ENCODE measurements at places on chromosomes 2 and 18.

DNA sequence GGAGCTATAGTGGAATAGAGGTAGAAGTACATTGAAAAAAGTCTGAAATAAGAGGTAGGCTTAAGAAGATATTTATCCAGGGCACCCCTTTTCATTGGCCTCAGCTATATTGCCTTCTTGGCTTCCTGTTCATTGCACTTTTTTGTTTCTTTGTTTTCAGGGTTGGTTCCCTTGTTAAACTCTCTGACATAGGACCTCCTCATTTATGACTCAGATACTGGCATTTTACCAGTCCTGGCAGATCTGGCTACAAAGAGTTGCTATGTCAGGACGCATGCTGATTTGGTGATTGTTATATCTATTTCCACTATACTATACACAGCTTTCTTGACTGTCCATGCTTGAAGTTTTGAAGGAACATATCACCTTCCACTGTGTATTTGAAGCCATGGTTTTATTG lies 60.0 kb downstream of the GCA start:
- DNase-seq: no peak

DNA sequence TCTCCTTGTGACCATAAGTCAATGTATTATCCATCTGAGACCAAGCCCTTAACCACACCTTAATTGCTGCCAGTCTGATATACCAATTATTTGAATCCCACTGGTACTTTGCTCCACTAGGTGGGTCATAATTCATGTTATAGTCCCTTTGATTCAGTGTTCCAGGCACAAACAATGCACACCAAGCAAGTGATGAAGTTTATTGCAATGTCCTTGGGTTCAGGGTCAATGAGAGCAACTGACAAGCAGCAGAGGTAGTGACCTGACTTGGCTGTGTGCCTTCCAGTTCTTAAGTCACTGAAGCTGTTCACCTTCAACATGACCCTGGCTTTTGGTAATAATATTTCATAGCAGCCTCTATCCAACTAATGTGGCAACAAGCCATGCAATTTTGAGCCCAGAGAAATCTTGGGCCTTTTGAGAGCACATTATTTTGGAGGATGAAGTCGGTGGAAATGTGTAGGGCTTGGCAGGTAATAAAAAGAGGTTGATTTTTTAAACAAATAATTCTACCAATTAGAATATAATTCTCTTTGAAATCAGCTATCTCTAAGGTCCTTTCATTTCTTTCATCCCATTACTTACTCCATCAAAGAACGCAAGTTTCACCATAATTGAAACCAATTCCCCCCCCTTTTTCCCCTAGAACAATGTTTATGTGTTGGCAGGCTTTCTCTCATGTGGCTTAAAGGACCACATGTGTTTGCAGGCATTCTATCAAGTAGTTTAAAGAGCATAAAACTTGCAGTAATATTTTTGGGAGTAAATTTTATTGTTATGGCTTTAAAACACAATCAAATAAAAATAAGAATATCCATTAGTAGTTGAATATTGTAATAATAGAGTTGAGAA lies 3.1 kb upstream of the CPO start:
- no peak for DNase-seq

DNA sequence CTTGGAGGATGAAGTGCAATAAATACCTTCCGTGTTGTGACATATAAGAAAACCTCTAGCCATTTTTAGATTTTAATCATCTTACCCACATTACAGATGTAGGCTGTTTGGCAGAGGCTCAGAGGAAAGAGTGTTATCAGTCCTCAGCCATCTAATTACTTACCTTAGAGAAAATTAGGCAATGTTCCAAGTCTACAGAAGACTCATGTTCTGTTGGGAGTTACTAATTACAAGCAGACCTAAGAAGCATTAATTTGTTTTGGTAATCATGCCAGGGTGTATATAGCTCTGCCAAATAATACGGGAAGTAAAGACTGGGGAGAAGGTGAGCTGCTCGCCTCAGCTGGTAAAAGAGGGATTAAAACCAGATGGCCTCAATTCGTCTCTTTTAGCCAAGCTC lies 125.8 kb upstream of the PGAP1 start:
- DNase-seq: no peak

GRCh38 chr2:41101281-41101680 lies 649.4 kb upstream of the SLC8A1 start:
- DNase-seq: no peak

GRCh38 chr18:7727361-7728076 lies 160.4 kb downstream of the PTPRM start:
- no peak for DNase-seq

- DNase-seq: no peak
Observed at GRCh38 chr2:26924731-26925099, 45.7 kb upstream of the MAPRE3 start.

- no peak for DNase-seq
Observed at GRCh38 chr2:39007875-39008504, 112.9 kb downstream of the SOS1 start.

- DNase-seq: no peak
Observed at GRCh38 chr2:102055346-102055990, 63.7 kb downstream of the IL1R2 start.

GRCh38 chr2:52467189-52467588 lies 1300.4 kb upstream of the CHAC2 start:
- DNase-seq: no peak

DNA sequence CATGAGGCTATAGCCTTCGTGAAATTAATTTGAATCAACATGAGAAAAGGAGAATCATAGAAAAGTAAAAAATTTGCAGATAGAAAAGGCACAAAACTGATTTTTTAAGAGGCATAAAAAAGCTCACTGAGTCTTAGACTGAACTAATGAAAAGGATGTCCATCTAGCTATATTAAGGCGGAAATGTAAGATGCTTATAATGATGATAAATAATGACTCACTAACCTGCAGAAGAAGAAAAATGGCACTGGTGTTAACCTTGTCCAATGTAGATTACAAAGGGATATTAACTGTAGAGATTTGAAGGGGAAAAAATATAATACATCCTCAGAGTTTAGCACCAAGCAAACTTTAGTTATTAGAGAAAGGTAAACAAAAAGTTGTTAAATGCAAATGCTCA lies 1098.0 kb upstream of the DDX18 start:
- DNase-seq: no peak

DNA sequence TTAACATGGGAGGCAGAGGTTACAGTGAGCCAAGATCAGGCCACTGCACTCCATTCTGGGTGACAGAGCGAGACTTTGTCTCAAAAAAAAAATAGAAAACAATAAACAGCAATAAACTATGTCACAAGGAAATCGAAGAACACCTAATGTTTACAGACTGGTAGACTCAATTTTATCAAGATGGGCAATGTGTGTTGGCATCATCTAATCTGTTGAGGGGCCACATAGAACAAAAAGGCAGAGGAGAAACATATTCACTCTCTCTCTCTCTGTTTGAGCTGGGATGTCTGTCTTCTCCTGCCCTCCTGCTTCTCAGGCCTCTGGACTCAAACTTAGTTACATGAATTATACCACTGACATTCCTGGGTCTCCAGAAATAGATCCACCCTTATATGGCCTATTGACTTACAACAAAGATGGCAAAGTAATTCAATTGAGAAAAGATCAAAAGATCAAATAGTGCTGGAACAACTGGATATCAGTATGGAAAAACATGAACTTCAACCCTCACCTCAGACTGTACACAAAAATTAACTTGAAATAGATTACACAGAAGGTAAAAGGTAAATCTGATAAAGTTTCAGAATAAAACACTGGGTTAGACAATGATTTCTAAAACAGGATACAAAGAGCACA lies 703.8 kb upstream of the CRIM1 start:
- no peak for DNase-seq

GRCh38 chr2:112706170-112706664 lies 14.6 kb upstream of the NT5DC4 start:
- DNase-seq: no peak

GRCh38 chr18:28288784-28289183 lies 111.9 kb upstream of the CDH2 start:
- no peak for DNase-seq

DNA sequence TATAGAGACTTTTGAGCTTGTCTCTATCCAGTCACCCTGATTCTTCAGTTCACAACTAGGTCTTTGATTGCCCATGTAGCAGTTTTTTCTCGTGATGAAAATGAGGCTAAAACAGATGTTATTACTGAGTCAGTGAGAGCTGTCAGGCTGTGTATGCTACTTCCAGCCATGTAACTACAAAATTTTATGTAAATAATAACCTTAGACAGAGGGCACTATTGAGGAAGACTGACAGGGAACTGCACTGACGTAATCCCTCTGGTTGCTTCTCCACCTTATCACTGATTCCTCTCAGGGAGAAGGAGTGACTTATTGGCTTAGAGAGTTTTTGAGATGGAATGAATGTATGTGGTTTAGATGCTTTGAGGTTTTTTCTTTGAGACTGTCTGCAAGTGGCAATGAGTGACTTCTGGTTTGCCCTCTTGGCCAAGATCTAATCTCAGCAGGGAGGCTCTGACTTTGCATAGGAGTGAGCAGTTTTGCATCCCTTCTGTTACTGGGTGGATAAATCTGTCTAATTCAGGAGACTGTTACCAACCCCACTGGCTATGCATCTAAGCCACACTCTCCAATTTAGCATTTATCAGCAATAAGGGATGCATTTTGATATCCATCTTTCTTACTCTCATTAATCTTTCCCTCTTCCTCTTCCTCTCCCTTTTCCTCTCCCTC lies 555.2 kb upstream of the FANCL start:
- DNase-seq: no peak

DNA sequence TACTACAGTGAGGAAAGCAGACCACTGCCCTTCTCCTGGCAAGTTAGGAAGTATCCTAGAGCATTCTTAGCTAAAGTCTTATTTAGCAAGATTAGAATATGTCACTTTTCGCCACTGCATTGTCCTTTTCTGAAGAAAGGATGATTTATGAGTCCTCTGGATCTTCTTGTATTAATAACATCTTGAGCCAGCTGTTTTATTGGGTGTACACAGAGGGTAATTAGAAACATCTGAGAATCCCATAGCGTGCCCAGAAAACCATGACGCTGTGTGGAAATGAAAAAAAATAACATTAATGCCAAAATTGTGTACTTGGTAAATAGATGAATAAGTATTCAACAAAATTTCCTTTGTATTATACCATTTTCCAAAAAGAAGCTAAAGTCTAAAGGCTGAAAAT lies 198.7 kb downstream of the LTBP1 start:
- DNase-seq: no peak

DNA sequence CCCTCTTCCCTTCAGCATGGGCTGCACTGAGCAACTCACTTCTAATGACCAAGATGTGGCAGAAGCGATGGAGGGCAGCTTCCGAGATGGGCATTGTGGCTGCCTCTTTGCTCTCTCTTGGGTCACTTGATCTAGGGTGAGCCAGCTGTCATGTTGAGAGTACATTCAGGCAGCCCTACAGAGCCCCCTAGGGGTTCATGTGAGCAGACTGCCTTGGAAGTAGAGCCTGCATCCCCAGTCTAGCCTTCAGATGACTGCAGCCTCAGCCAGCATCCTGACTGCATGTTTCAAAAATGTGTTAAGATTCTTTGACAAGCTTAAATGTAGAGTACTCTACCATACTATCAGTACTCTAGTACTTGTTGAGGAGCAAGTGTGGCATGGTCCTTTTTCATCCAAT lies 143.9 kb downstream of the NCK2 start:
- no peak for DNase-seq

DNA sequence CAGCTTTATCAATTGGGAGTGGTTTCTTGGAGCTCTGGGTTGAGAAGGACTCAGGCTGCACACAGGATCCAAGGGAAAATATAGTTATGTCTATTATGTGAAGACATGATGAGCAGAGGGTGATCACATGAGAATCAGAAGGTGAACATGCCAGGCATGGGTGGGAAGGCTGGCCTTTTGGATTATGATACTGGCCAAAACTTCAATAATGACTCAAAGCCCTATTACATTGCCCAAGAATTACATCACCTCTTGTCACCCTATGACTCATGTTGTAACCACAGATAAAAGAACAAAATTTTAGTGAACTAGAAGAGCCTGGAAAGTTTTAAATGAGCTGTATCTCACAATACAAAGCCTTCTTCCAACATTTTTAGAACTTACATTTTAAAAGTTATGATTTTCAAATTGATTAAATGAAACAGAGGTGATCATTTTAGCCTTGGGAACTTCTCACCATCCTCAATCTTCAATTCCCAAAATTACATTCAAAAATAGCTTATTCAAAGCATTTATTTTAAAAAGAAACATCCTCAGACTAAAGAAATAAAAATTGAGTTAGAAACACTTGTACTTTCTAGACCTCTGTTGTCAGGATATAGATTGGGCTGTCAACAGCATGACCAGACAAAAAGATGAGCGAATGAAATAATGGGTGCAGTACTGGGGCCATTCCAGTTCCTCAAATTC lies 428.3 kb downstream of the MBD2 start:
- DNase-seq: no peak

DNA sequence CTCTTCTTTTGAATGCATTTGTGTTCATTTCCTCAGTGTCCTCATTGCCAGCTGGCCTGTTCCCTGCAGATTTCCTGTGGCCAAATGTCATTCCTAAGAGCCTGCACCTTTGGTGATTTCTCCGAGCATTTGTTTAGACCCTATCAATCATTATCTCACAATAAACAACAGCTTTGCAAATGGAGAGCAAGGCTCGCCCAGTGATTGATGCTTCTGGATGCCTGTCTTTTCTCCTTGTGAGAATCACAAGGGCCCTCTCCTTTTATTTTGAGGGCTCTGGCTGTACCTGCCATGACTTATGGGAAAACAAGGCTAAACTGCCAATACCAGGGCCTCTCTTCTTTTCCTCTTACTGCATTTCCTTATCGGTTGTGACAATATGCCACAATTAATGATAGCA lies 1454.4 kb upstream of the CELF4 start:
- peak; percentile 54 for DNase-seq

DNA sequence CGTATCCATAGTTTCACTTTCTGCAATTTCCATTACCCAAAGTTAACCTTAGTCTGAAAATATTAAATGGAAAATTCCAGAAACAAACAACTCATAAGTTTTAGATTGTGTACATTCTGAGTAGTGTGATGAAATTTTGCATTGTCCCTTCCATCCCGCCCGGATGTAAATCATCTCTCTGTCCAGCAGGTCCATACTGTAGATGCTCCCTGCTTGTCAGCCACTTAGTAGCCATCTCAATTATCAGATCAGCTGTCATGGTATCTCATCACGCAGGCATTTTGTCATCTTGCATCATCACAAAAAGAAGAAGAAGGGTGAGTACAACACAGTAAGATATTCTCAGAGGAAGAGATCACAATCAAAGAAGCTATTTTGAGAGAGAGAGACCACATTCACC lies 185.0 kb upstream of the STK17B start:
- DNase-seq: no peak

- DNase-seq: no peak
Observed at GRCh38 chr2:217903859-217904613, 98.8 kb downstream of the TNS1 start.

DNA sequence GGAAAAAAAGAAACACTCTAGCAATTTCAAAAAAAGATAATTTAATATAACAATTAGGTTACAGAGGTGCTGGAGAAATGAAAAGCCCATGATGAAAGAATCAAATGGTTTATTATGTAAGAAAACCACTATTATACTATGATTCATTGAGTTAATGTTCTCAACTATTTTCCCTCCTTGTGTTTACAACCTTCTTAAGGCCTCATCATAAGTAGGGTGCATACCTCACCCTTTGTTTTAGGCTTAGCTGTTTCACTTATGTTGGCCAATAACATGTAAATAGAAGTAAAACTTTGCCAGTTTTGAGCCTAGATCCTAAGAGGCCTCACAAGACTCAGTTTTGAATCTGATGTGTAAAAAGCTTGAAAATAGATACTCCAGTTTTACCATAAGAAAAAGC lies 418.3 kb upstream of the DDX18 start:
- DNase-seq: no peak

- DNase-seq: no peak
Observed at GRCh38 chr2:137955536-137955935, 8.7 kb upstream of the HNMT start.

- DNase-seq: no peak
Observed at GRCh38 chr18:56108478-56109367, 520.7 kb upstream of the TCF4 start.
